Uterus (tissue), 4 donors: ENCODE measurements at places on chromosomes 11 and 22. TPM values are rescaled to one million over a fixed set of nuclear protein-coding genes. Genes with fewer than 3 reads are reported as not detected.

The MEN1 gene
- 3.8 TPM for total RNA-seq

- H3K36me3 ChIP-seq: no peaks in the 10 kb centered on the region
- peak; percentile 50 for DNase-seq
- H3K27me3 ChIP-seq: no peaks in the 10 kb centered on the region
- no peaks in the 10 kb centered on the region for H3K4me1 ChIP-seq
Measured at GRCh38 chr22:49961005-49961600, 531 bp downstream of the PIM3 start.

The GSTT2 gene
- not detected for total RNA-seq

GRCh38 chr11:97069160-97069559 is 679.3 kb downstream of the JRKL start:
- H3K4me3 ChIP-seq: no peak overlapping the region
- H3K27ac ChIP-seq: no peak overlapping the region
- H3K27me3 ChIP-seq: no peaks in the 10 kb centered on the region
- H3K4me1 ChIP-seq: no peaks in the 10 kb centered on the region
- H3K36me3 ChIP-seq: no peaks in the 10 kb centered on the region
- no peak for DNase-seq

The HEPN1 gene
- not detected for total RNA-seq

The NCF4 gene
- 6.1 TPM for total RNA-seq

The CASP1 gene
- total RNA-seq: 33.8 TPM

DNA sequence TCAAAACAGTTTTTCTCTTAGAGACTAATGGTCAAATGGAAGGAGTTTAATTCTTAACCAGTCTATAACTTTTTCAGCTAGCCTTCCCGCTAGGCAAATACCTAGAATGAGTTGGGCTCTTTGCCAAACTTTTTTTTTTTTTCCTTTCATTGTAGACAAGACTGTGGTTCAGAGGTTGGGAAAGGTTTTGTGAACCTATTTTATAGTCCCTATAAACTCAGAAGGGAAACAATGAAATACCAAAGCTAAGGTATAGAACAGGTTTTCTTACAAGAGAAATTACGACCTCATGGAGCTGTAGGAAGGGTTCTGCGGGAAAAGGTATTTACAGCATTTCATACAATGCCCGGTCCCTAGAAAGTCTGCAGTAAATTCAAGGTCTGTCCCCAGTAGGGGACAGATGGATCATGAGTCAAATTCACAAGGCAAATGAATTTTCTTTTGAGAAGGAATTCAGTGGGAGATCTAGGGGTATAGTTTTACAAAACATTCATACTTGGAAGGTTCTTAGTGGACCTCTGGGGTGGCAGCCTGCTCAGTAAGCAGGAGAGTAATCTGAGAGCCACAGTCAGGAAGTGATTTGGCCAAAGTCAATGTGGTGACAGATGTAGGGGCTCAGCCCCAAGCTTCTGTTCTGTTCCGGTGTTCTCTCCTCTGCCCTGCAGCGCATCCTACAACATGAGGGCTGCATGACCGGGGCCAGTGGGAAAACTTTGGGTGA is 146.8 kb downstream of the DBX1 start:
- no peak overlapping the region for H3K27ac ChIP-seq
- no peak for DNase-seq
- no peaks in the 10 kb centered on the region for H3K27me3 ChIP-seq
- H3K4me3 ChIP-seq: no peak overlapping the region
- H3K36me3 ChIP-seq: no peaks in the 10 kb centered on the region

The MMP12 gene
- not detected for total RNA-seq

The KCNJ11 gene
- 0.83 TPM for total RNA-seq

DNA sequence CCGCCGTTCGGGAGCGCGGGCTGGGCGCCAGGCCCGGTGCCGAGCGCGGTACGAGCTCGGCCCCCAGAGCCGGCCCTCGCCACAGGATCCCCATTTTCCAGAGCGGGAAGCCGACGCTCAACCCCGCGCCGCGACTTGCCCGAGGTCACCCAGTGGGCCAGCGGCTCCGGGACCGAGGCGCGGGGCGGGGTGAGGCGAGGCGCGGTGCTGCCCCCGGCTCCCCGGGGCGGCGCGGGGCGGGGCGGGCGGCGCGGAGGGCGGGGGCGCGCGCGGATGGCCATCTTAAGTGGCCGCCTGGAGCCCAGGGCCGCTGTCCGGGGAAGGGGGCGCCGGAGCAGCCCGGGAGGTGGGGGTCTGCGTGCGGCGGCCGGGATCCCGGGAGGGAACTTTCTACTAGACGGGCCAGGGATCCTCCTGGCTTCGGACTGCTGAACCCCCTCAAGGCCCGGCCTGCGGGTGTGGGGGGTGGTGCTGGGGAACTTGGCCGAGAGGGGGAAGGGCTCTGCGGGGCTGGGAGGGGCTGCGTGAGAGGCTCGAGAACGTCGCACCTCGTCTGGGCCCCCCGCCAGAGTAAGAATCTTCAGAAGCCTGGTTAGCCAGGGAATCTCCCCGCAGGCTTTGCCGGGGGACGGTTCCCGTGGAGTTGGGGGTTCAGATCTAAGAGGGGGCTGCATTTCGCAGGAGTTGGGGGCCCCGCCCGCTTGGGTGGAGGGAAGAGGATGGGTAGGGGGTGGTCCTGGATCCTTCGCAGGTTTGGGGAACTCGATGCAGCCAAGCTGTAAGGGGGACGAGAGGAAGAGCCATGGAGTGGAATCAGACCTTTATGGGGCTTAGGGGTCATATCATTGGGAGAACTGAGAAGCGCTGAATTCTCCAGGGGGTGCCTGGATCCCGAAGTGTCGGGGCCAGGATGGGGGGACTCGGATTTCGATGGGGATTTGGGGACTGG is 678 bp upstream of the INPPL1 start:
- peak; percentile 82 for DNase-seq
- peaks cover 15% of the 10 kb centered on the region for H3K4me1 ChIP-seq
- H3K4me3 ChIP-seq: peak overlapping the region; percentile 94
- H3K27me3 ChIP-seq: no peaks in the 10 kb centered on the region

GRCh38 chr11:66554602-66555001 is 7.9 kb downstream of the ACTN3 start:
- H3K36me3 ChIP-seq: no peaks in the 10 kb centered on the region
- no peak for DNase-seq
- no peaks in the 10 kb centered on the region for H3K4me1 ChIP-seq
- no peak overlapping the region for H3K4me3 ChIP-seq
- no peak overlapping the region for H3K27ac ChIP-seq

- H3K36me3 ChIP-seq: no peaks in the 10 kb centered on the region
- no peaks in the 10 kb centered on the region for H3K27me3 ChIP-seq
- DNase-seq: no peak
Measured at GRCh38 chr22:47691152-47691895, 928.9 kb downstream of the TBC1D22A start.

DNA sequence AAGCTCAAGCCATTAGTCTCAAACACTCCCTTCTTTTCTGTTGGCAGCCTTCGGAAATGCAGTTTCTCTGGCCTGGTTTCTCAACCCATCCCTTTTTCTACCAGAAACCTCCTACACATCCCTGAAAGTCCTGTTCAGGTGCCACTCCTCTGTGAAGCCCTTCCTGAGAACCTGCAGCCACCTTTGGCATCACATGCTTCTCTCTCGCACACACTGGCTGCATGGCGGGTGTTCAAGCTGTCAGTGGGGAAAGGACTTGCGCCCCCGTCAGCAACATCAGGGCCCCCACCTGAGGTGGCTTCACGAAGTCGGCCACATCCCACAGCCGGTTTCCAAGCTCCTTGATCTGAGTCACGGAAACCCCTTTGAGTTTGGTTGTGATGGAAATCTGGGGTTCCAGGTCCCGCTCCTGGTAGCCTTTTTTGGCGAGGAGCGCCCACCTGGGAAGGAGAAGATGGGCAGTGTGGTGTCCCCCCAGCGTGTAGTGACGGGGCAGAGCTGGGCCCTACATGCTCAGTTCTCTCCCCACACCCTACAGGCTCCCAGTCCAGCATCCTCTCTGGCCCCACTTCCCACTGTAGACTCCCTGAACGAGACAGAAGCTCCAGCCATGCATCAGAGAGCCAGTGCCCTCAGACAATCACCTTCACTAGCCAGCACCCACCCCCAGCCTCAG is 1.7 kb upstream of the LRRC74B start:
- no peak for DNase-seq
- H3K4me1 ChIP-seq: no peaks in the 10 kb centered on the region
- no peaks in the 10 kb centered on the region for H3K36me3 ChIP-seq
- no peak overlapping the region for H3K4me3 ChIP-seq
- no peaks in the 10 kb centered on the region for H3K27me3 ChIP-seq

The CARD16 gene
- total RNA-seq: not detected

GRCh38 chr11:43758927-43759326 is 78.4 kb downstream of the HSD17B12 start:
- no peaks in the 10 kb centered on the region for H3K36me3 ChIP-seq
- no peak overlapping the region for H3K27ac ChIP-seq
- no peaks in the 10 kb centered on the region for H3K27me3 ChIP-seq
- no peaks in the 10 kb centered on the region for H3K4me1 ChIP-seq
- no peak overlapping the region for H3K4me3 ChIP-seq
